Epithelial cell of prostate (primary cell): ENCODE measurements at places on chromosomes 1 and 21.

- peak; percentile 81 for DNase-seq
These were observed 262.1 kb upstream of the SGIP1 start for GRCh38 chr1:66271904-66272254.

- no peak for DNase-seq
These were observed 1123.7 kb downstream of the PLA2G4A start for GRCh38 chr1:187952446-187952845.

DNA sequence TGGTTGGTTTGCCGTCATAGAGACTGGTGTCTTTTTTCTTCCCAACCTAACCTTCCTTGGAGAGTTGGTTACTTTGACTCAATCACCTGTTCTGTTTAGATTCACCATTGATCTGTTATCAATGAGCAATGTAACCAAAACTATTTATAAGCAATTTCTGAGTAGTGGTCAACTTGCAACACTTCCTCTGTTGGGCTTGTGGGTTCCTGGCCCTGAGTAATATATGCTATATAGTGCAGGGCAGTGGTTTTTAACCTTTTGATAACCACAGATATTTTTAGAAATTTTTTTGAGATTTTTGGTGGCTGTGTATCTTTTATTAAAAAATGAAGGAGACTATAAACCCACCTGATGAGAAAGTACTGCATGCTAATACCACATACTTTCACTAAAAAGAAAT lies 9.4 kb upstream of the XCL1 start:
- DNase-seq, result no peak

DNA sequence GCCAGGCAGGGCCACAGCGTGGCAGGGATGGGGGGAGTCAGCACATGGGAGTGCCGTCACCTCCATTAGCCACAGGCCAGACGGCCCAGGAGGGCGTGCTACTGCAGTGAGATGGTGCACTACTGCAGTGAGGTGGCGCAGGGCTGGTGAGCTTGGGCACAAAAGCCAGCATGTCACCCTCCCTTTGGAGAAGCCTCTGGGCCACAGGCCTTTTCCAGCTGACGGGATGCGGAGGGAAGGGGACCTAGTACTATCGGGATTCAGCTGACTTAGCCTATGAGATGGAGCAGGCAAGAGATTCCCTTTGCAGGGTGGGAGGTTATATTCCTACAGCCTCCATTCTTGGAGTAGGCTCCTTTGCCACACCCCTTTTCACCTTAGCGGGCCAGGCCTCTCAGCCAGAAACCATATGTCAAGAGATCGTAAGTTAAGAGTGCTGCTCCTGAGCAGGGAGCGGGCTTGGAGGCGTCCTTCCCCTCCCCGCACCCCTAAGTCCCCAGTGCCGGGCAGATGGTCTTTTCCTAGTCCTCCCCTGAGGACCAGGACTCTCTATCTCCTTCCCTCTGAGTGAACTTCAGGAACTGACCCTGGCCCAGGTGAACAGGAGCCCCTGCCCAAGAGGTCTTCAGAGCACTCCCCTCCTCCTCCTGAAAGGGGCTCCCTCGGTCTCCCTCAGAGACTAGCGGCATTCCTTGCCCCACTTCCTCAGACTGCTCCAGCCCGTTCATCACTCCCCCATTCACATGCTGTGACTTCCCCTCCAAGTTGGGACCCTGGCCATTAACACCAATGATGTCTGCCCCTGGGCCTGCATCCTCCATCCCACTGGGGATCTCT lies 8.2 kb downstream of the NES start:
- DNase-seq, result no peak

- DNase-seq, result no peak
These were observed 36.0 kb upstream of the PRDM2 start for GRCh38 chr1:13663969-13664368.

DNA sequence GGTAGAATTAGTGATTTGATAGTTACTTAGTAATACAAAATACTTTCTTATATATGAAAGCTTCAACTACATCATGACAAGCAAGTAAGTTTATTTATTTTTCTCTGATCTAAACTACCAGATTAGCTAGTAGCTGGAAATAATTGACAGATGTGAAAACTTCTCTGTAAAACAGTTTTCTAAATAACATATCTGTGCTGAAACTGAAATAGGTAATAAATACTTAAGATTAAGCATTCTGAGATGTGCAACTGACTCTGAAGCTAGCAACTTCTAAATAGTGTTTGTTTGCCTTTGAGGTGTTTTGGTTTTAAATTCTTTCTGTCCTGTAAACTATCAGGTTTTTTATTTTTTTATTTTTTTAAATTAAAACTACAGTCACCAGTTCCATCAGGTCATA lies 18.5 kb upstream of the LHX8 start:
- DNase-seq, result no peak

DNA sequence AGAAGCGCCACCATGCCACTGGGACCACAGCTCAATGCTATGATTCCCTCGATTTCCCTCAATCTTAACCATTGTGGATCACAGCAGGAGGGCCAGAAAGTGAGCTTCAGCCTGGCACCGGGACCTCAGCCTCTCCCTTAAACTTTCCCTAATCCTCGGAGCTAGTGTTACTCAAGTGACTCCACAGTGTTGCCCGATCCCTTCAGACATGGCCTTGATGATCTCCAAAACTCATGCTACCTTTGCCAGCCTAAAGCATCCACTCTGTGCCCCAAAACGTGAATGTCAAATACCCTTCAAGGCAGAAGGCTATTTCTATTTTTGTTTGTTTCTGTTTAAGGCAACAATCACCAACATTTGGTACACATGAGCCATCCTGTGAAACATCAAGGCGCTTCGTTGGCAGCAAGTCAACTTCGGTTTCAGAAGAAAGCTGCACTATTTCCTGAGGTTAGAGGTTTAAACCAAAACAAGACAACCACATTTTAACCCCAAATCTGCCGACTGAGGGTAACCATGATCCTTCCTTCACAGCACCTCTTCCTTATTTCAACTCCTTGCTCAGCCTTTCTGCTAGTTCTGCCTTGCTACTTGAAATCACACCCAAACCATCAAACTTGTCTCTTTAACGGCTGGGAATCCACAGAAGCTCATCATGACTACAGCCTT lies 94.4 kb upstream of the KRTAP19-8 start:
- no peak for DNase-seq

GRCh38 chr1:20685741-20686140 lies 24.6 kb upstream of the DDOST start:
- no peak for DNase-seq

GRCh38 chr1:107058245-107059032 lies 2.0 kb downstream of the PRMT6 start:
- no peak for DNase-seq

GRCh38 chr1:6131561-6131960 lies 48.6 kb downstream of the CHD5 start:
- DNase-seq, result no peak

DNA sequence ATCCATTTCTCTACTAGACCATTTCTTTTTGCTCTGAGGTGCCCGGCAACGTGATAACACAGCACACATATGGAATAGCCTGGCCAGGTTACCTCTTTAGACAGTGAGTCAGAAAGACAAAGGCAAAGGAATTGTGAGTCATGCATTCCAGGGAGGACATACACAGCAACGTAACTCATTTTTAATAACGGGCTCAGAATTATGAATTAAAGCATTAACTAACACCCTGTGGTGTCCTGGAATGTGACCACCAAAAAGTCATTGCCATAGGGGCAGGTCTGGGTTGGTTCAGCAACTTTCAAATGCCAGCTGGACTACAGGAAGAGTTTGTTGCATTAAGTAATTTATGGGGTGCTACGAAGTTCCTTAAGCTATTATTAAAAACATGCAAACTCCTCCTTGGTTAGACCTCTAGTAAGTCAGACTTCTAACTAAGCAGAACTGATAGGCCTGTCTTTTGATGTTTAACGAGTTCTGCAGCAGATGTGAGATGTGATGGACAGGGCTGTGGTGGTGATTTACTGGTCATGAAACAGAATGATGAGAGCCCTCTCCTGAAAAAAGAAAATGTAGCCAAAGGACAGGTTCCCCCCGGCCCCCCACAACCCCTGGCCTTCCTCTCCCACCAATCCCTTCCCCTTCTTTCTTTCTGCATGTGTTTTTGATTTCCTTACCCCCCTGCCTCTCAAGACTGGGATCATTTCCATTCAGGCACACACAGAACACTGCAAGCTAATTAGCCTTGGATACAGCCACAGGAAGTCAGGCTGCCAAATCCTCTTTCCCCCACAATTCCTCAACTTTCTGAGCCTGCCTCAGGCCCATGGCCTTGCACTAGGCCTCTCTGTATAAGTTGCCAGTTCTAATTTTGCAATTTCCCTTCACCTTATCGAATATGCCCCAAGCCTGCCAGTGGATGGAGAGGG lies 88.9 kb upstream of the HAO2 start:
- peak; percentile 70 for DNase-seq

DNA sequence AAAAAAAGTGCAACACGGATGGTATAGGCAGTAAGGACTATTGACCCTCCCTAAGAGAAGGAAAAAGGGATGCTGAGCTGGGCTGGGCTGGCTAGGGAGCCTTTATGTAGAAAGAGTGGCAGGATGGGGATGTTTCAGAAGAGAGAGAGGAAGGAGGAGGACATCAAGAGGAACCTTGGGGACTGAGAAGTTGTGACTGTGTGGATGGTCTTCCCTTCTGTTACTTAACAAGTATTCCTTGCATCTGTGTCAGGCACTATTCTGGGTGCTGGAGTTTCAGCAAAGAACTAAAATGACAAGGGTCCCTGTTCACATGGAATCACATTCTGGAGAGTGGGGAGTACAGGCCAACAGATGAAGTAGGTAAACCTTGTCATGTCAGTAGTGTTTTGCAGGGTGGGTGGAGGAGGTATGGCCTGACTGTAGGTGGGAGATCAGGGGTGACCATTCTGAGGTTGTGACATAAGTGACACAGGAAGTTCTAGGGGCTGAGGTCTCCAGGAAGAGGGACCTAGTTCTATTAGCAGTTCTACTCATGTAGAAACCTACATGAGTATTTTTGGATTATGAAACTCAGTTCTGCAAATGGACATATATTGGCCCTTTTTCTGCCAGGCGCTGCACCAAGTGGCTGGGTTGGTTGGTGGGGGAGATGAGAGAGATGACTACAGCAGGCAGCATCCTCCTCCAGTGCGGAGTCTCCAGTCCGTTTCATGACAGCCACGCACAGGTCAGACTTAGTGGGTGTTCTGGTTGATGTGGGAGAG lies 53.8 kb downstream of the PRDM2 start:
- no peak for DNase-seq

- DNase-seq, result no peak
These were observed 11.5 kb upstream of the BGLAP start for GRCh38 chr1:156230473-156230837.

DNA sequence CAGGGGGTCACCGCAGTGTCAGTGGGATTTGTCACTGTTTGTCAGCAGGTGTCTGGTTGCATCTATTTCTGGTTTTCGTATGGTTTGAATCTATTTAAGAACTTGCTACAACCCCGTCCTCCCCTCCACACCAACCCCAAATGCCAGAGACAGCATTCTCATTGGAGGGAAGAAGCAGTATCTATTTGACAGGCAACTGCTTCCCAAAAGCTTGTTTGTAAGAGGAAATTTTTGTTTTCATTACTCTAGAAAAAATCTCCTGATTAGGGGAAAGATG lies 54.4 kb downstream of the NR5A2 start:
- no peak for DNase-seq

GRCh38 chr21:34593423-34593822 lies 21.5 kb downstream of the RCAN1 start:
- no peak for DNase-seq
